Caco-2 (cell line): ENCODE measurements at places on chromosomes 3 and 15. TPM values are rescaled to one million over a fixed set of nuclear protein-coding genes. Genes with fewer than 3 reads are reported as not detected.

DNA sequence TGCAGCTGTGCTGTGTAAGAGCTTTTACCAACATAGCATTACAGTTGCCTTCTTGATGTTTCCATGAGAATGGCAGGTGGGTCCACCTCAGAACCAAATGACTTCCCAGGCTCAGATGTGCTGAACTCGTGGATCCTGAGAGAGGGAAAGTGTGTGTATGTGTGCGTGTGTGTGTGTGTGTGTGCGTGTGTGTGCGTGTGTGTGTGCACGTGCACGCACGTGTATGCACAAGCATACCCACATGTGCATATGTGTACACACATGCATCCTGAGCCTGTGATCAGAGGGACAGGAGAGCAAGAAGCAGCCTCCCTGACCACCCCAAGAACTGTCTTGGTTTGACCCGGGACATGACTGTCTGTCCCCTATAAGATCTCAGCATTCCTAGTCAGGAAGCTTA, 48.1 kb downstream of the CHDH start:
- no peaks in the 10 kb centered on the region for H3K36me3 ChIP-seq
- H3K4me3 ChIP-seq = no peak overlapping the region
- no peak overlapping the region for H3K27ac ChIP-seq
- DNase-seq = no peak

DNA sequence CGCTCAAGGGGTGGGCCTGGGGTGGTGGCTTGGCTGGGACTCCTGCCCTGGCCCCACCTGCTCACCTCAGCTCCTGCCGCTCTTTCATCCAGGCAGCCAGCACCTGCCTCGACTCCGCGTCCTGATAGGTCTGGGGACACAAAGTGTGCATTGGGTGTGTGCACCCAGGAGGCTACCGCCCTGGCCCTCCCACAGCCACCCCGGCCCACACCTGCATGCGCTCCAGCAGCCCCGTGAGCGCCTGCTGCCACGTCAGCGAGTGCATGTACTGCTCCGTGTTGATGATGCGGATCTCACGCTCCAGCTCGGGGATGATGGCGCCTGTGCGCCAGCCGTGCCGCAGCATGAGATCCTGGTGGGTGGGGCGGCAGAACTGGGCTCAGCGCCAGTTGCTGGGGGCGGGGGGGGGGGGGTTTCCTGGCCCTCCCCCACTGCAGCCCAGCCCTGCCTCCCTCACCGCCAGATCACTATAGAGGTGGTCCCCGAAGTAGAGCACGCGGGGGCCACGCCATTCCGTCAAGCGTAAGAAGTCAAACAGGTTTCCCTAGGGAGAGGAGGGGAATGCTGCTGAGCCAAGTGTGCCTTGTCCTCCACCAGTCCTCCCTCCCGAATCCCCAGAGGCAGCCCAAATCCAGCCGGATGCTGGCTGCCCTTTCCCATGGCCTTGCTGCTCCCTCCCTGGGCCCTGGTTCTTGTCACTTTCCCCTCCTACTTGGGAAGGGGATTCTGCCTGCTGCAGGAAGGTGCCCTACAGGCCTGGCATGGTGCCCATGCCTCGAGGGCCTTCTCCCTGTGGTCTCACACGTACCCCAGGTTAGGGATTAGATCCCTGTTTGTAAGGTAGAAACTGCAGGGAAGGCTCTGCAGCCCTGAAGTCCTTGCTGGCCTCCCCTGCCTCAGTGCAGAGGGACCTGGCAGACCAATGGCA, 8.6 kb downstream of the NT5DC2 start:
- H3K36me3 ChIP-seq = peaks cover 5% of the 10 kb centered on the region
- no peak overlapping the region for H3K27ac ChIP-seq
- H3K4me3 ChIP-seq = no peak overlapping the region
- no peak for DNase-seq
- no peaks in the 10 kb centered on the region for H3K27me3 ChIP-seq

The ROPN1 gene
- not detected in 2 replicates for total RNA-seq

The CHCHD4 gene
- total RNA-seq = 15.3 and 15.9 TPM in 2 replicates
